ENCODE measurements at places on chromosomes 11 and 22. TPM values are rescaled to one million over a fixed set of nuclear protein-coding genes. Genes with fewer than 3 reads are reported as not detected.

- no peak for DNase-seq
Observed at GRCh38 chr11:102467080-102467708, 14.6 kb upstream of the TMEM123 start.

DNA sequence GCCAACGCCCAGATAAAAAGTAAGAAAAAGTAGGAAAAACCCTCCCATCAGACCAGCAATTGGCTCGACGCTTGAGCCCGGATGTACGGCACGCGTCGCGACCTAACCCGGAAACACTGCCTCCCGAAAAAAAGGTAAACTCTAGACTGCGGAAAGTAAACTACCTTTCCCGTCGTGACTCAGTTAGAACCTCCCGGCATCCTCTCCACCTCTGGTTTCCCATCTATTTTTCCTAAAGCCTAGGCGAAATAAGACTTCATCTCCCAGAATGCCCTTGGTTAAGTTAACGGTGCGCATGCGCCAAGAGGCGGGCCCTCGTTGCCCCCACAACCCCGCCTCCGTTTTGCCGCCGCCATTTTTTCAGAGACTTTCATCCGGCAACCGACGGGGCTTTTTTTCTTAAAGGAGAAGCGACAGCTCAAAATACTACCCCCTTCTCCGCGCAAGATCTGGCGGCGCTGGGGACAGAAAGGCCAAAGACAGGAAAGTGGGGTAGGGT is 678 bp upstream of the ZFP91 start:
- peak; percentile 93 for DNase-seq

The HOATZ gene
- not detected for total RNA-seq

DNA sequence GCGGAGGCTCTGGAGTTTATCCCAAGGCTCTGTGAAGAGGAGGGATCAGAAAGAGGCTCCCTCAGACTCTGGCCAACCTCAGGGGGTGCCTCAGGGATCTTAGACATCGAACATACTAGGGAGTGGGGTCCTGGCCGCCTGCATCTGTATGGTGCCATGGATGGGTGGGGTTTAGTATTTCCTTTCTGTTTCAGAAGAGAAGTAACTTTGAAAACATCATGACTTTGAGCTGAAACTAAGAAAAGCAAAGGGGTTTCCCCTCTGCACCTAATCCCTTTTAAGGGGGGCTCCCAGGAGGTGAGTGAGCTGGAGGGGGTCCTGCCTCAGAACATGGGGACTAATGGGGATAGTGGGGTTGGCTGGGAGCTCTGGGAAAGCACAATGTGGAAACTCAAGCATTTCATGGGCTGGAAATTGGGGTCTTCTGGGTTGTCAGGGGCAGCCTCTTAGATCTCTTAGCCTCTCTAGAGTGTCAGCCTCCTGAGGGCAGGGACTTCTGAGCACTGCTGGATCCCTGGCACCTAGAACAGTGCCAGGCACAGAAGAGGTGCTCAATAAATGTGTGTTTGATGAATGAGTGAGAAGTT is 11.8 kb upstream of the SSTR3 start:
- no peak for DNase-seq

DNA sequence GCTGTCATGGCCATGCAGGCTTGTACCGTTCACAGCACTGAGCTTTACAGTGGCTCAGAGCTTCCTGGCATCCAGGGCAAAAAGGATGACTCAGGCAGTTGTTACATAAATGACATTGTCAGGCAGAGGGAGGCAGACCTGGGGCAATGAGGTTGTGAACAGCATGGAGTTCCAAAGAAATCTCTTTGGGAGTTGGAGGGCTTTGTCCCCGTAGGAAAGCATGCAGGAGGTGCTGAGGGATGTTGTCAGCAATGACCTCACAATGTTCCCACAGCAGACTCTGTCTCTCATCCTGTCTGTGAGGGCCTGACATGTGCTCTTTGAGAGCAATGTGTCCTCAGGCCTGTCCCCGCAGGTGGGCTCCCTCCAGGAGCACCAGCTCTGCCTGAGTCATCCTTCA is 25.9 kb upstream of the PDE2A start:
- no peak for DNase-seq

The PGA4 gene
- total RNA-seq: not detected

The IL18 gene
- not detected for total RNA-seq

DNA sequence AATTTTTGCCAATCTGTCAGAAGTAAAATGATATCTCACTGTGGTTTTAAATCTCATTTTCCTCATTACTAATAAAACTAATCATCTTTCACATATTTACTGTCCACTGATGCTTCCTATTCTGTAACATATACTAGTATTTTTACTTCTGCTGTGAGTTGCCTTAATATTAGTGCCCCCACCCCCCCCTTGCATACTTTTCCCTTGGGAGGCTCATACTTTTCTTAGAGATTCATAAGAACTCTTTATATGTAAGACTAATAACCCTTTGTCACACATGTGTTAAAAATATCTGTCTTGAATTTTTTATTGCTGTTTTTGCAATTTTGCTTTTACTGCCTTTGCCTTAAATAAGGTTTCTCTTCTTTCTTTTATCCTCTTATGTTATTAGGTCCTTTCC is 87.2 kb downstream of the PHF21A start:
- DNase-seq: no peak

The RAG1 gene
- total RNA-seq: 0.68 TPM

GRCh38 chr11:81220146-81220895 is 1513.3 kb downstream of the FAM181B start:
- DNase-seq: no peak

The CHST1 gene
- total RNA-seq: not detected

DNA sequence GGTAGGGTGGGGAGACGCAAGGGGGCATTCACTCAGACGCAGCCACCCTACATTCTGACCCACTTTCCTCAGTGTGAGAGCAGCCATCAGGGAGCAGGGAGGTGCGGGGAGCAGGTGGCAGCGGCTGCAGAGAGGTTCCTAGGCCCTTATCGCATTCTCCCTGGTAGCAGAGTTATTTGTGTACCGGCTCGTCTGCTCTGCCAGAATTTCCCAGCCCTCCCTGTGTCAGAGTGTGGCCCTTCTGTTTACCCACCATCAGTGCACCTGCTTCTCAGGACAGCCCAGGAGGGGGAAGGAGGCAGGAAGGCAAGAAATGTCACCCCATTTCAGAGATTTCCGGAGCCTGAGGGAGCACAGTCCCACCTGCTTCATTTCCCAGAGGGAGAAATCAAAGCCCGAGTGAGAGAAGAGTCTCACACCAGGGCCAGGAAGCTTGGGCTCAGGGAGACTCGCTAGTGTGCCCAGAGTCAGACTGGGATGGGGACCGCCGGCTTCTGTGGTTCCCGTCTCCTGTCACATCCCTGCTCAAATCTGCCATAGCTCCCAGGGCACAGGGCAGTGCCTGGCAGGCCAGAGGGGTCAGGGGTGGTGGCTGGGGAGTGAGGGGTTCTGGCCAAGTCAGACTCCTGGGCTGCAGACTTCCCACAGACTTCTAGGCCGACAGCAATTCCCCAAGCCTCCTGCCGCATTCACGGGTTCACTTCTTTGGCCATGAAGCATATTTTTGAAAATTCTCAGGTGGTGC is 49.7 kb downstream of the ARRB1 start:
- DNase-seq: no peak

The ZFTA gene
- total RNA-seq: 7.4 TPM
